ENCODE measurements at places on chromosomes 5 and 9.
A peak's percentile ranks its signal among the peaks of the same experiment; 100 is the strongest.

GRCh38 chr9:137025517-137025966, 2.5 kb downstream of the ABCA2 start:
- peak; percentile 86 for DNase-seq

- DNase-seq = no peak
Measured at GRCh38 chr9:73872701-73873100, 624.4 kb upstream of the RORB start.

GRCh38 chr5:177346820-177347219, 4.6 kb downstream of the LMAN2 start:
- DNase-seq = no peak

GRCh38 chr5:37831821-37832534, 7.9 kb downstream of the GDNF start:
- DNase-seq = peak; percentile 77

DNA sequence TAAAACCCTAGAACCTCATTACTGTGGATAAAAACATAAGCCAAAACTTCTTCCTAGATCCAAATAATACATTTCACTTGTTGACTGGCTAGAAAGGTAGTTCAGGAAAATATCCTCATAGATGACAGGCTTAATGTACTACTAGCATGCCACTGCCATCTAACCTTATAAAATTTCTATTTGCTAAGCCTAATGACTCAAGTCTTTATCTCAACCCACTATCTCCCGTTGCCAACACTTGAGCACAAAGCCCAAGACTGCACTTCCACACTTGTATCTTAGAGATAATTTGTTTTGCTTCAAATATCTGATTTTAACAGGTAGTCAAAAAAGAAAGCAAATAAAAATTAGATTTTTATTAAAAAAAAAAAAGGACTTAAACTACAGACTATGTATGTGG, 42.7 kb downstream of the FBXL17 start:
- no peak for DNase-seq

- peak; percentile 70 for DNase-seq
Measured at GRCh38 chr5:125970631-125971307, 452.4 kb upstream of the GRAMD2B start.

DNA sequence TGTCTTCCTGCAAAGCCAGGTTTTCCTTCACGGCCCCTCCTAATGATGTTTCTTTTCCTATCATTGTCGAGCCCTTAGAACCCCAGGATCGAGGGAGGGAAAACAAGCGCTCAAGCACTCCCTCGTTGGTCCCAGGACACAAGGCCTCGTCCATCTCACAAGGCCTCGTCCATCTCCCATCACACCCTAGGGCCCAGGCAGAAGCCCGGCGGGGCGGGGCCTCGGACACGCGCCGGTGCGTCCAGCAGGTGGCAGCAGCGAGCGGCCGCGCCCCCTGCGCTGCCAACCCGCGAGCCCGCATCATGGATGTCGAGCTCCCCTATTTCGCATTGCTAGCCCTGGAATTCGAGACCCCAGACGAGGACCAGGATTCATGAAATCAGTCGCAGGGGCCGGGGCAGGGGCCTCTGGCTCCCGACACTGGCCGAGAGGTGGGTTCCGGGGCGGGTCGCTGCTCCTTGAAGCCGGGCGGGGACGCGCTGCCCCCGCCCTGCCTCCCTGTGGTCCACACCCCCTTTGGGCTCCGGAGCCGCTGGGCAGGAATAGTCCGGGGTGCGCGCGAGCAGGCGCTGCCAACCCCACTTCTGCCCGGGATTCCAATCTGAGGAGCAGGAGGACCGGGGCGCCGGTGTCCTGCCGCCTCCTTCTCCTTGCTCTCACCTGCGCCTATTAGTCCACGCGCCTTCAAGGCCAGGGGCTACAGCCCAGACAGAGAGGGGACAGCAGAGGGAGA, at the start of gene ABLIM3:
Gene ABLIM3 (plus strand): TSS at position 270 of the 733 bp plus-strand sequence. CDS start 603 bp downstream, outside the sequence.
- DNase-seq = peak; percentile 88

DNA sequence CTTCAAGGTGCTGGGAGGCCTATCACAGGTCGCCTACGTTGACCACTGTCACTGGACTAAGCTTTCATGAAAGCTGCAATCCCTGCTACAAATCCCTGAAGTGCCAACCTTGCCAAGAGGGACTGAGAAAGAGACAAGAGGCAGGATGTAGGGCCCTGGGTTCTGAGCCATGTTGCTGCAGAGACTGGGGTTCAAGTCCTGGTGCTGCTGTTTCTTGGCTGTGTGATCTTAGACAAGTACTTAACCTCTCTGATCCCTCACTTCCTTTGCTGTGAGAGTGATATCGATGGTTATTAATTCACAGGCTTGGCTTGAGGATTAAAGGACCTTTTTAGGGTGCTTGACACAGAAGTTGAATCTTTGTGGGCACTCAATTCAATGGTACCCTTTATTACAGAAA, 15.5 kb downstream of the CSF1R start:
- DNase-seq = no peak

DNA sequence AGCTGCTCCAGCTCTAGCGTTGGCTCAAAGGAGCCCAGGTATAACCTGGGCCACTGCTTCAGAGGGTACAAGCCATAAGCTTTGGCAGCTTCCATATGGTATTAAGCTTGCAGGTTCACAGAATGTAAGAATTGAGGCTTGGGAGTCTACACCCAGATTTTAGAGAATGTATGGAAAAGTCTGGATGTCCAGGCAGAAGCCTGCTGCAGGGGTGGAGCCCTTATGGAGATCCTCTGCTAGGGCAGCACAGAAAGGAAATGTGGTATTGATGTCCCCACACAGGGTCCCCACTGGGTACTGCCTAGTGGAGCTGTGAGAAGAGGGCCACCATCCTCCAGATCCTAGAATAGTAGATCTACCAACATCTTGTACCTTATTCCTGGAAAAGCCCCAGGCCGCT, 626.9 kb downstream of the MAT2B start:
- no peak for DNase-seq

GRCh38 chr5:2170761-2171160, 288.0 kb upstream of the IRX4 start:
- DNase-seq = peak; percentile 50

DNA sequence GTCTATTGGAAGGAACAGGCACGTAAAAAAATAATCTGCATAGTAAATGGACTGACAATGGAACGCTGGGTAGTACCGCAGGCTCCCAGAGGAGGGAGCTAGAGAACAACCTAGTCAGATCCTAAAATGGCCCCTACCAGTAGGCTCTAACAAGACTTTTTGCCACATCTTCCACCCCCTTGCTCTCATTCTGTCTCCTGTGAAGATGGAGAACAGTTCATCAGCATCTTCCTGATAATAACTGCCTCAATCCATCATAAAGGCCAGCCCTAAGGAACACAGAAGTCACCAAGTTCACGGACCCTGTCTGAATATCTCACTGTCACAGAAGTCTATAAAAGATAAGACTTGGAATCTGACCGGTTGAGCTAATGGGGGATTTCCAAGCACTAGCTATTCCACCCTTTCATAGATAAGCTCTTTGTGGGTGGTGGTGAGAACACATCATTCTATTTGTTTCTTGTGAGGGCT, 133.4 kb downstream of the SLC1A3 start:
- no peak for DNase-seq

DNA sequence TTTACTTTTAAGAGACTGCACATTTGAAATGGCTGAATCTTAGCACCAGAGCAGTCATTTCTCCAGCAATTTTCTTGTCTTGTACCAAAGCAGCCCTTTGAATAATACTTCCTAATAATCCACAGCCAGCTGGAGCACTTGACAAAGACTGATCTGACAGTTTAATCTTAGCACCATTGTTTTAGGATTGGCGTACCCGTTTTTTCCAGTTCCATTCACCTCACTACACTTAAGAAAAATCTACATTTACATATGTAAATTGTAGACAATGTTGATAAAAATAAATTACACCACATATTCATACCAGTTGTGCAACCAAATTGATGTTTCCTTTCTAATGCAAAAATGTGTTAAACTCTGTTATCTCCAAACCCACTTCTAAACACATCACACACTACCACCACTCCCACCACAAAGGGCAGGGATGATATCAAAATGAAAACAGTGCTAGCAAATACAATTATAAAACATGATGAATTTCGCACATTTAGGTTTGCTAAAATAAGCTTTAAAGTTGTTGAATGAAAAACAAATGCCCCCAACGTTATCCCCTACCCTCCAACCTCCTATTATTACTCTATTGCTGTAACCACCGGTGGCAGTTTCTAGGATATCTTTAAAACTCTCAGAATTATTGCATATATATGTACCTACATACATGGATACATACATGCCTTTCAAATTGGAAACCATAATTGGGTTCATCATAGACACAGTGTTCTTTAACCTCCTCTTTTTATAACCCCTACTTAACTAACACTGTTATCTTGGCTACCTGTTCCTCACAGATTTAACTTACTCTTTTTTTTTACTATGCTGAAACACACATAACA, 21.5 kb downstream of the SERINC5 start:
- peak; percentile 73 for DNase-seq

DNA sequence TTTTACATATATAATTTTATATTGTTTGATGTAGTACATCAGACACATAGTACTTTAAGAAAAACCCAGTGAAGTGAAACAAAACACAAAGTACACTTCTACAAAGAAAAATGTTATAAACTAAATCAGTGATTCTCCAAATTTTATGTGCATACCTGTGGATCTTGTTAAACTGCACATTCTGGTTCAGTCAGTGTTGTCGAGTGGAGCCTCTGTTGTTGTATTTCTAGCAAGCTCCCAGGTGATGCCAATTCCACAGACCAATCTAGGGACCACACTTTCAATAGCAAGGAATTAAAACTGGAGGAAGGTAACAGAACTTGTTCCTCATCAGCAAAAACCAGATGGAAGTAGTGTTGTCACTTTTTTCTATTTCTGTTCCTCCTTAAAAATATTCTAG, 183.8 kb upstream of the CD180 start:
- DNase-seq = no peak

- no peak for DNase-seq
Measured at GRCh38 chr5:172009536-172010270, 3.3 kb upstream of the FBXW11 start.

DNA sequence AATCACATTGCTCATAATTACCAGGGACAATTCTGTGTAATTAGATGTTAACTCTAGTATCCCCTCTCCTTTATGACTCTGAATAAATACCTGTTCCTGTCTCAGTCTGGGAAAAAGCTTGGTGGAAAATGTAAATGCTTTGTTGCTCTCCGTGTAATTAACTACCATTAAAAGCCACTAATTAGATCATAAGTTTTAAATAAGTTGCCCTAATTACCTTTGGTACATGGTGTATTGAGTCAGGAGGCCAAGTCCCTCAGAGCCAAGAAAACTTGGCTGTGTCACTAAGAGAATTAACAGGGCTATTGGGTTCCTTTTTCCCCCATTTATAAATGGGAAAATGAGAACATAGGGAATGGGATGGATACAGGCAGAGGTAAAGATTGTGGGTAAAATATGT, 617.6 kb downstream of the TLR4 start:
- no peak for DNase-seq

GRCh38 chr5:116472274-116472673, 102.3 kb downstream of the SEMA6A start:
- no peak for DNase-seq

GRCh38 chr5:149489605-149490037, 61.6 kb downstream of the CSNK1A1 start:
- DNase-seq = no peak

GRCh38 chr9:113631137-113631765, 167.7 kb downstream of the RGS3 start:
- DNase-seq = no peak

DNA sequence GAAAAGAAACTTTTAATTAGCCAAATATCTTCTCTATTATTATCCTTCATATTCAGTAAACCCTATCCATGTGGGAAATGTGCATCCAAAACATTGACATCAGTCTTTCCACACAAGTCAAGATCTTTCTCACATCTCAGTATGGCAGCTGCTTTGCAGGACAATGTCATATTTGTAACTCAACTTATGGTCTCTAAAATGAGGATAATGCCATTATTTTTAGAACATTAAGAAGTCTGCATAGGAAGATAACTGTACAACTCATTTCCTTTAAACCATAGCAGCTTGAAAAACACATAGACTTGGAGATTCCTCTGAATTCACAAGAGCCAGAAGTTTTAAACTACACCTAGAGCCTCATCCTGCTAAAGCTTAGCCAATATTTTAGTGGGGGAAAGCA, 43.7 kb downstream of the MCTP1 start:
- no peak for DNase-seq

All from brain (organoid and tissue), 16 donors.